Activated CD8-positive, alpha-beta memory T cell treated with anti-CD3 and anti-CD28 coated beads, Interleukin-2, amount 50 U/mL, for 48 hours (primary cell): ENCODE measurements at places on chromosomes 2 and 18.

GRCh38 chr2:190272457-190272842 is 47.2 kb downstream of the HIBCH start:
- DNase-seq, result no peak

DNA sequence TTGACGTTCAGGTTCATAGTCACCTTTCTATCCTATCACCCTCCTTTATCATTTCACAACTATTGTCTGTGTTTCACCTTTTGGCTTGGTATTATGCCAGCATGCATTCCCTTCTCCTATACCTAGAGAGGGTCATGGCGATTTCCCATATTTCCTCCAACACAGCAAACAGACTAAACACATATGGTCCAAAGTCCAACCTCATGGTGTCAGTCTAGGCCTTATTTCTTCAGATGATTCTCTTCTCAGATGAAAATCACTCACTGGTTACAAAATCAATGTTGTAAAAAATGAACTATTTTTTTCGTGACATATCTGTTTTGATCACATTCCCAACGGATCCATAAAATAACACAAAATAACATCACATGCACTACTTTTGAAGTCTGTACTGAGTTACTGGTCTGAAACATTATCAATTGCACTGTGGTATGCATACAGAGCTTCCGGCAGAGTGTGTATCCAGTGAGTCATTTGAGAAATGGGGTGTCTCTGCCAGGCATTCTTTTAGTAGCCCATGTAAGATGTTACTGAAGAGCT is 204.8 kb upstream of the GALNT5 start:
- DNase-seq, result no peak

- DNase-seq, result no peak
These were observed 36.0 kb downstream of the SMAD7 start for GRCh38 chr18:48914581-48915251.

- no peak for DNase-seq
These were observed 61.3 kb downstream of the PMAIP1 start for GRCh38 chr18:59961070-59961469.

DNA sequence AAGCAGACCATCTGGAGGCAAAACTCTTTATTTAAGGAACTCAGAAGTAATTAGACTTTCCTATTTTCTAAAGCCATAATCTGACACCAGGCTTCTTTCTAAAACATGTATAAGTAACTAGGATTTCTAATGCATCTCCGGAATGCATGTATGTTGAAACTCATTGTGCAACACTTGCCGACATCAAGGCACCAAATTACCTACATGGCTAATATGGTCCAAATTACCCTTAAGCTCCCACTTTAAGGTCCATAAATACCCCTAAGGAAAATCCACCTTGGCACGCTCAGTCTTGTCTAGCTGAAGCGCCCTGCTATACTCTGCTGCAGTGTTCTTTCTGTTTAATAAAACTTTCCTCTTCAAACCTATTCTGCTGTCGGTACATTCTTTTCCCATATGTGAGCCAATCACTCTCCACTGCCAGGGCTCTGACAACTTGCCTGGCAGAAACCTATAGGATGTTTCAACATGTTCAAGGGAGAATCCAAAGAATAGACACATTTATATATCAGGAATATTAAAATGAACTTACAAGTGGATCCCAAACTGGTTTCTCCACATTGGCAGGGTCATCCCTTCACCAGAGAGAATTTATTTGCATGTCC is 171.9 kb downstream of the GALNT1 start:
- no peak for DNase-seq

- DNase-seq, result no peak
These were observed 50.9 kb downstream of the MMADHC start for GRCh38 chr2:149536649-149537048.

GRCh38 chr18:62450546-62451410 is 72.0 kb upstream of the ZCCHC2 start:
- no peak for DNase-seq

GRCh38 chr2:8607606-8608005 is 74.2 kb upstream of the ID2 start:
- no peak for DNase-seq

GRCh38 chr2:158782616-158783015 is 12.5 kb upstream of the DAPL1 start:
- DNase-seq, result no peak

DNA sequence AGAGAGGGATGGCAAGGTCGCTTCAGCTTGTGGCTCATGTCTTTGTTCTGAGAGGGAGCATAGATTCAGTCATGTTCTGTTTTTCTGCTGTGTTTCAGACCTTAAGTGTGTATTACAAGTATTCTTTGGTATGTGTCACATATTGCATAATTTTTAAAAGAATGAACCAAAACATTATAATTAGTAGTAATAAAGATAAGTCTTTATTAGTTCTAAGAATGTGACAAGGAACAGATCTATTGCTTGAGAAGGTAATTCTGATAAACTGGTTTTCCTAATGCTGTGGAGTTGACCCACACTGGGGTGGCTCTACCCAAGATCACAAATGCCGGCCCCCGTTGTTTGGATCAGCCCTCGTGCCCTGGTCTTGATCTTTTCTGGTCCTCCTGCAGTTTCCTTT is 124.3 kb upstream of the FOSL2 start:
- no peak for DNase-seq

DNA sequence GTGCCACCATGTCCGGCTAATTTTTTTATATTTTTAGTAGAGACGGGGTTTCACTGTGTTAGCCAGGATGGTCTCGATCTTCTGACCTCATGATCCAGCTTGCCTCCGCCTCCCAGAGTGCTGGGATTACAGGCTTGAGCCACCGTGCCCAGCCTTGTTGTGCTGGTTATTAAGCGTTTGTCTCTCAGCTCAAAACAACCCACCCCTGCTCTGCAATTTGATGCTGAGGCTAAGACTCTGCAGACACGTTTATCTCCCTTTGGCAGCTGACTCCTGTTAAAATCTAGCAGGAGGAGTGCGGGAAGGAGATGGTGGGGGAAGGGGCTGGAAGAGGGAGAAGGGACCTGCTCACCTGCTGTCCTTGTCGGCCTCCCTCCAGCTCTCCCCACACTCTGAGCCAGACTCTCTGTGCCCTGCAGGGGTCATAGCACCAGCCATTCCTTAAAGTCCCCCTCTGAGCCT is 29.9 kb upstream of the IMPA2 start:
- no peak for DNase-seq

- no peak for DNase-seq
These were observed 160.0 kb downstream of the BCL2 start for GRCh38 chr18:63159590-63159989.

- peak; percentile 59 for DNase-seq
These were observed 273.3 kb downstream of the NDUFA10 start for GRCh38 chr2:239751679-239752355.

GRCh38 chr2:207928079-207928478 is 97.2 kb downstream of the PLEKHM3 start:
- no peak for DNase-seq

DNA sequence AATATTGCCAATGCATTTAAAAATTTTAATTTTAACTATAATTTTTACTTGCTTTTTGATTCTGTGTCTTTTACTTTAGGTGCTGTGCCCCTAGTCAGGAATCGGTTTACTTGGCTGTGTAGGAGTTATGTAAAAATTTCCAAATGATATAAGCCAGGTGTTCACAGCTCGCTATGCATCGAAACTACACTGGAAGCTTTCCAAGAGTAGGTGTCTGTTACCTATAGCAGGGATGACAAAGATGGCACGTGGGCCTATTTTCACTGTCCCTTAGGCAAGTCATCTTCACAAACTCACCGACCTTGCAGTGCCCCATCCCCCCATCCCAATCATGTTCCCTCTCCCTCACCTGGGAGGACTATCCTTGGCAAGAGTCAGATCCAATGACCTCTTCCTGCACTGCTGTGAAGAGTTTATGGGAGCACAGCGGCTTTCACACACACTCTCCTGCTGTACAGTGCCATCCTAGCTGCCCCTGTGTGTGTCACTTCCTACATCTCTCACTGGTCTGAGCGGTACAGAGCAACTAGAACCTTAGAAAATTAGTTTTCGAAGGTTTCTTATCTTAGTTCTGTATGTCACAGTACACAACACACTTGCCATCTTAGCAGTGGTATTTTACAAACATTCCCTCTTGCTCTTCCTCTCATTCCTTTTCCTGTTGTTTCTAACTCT is 49.2 kb upstream of the NAB1 start:
- DNase-seq, result no peak

GRCh38 chr2:202194418-202194817 is 44.0 kb downstream of the SUMO1 start:
- DNase-seq, result no peak

GRCh38 chr2:161981679-161982250 is 92.2 kb downstream of the DPP4 start:
- no peak for DNase-seq

DNA sequence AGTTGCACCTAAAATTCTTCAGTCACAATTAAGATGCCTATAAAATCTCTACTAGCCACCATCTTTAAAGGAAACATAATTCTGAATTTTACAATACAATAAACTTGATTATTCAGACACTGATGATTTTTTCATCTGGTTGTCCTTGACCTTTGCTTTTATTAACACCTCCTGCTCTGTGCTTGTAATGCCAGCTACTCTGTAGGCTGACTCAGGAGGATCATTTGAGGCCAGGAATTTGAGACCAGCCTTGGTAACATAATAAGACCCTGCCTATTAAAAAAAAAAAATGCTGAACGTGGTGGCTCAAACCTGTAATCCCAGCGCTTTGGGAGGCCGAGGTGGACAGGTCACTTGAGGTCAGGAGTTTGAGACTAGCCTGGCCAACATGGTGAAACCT is 38.3 kb downstream of the HAT1 start:
- no peak for DNase-seq

- DNase-seq, result peak; percentile 69
These were observed 16.6 kb downstream of the MALT1 start for GRCh38 chr18:58687871-58688308.

GRCh38 chr2:63903003-63903402 is 61.3 kb downstream of the UGP2 start:
- DNase-seq, result no peak

GRCh38 chr2:233413046-233413445 is 58.8 kb downstream of the DGKD start:
- no peak for DNase-seq

- no peak for DNase-seq
These were observed 53.8 kb downstream of the PRKCE start for GRCh38 chr2:45705233-45705632.

DNA sequence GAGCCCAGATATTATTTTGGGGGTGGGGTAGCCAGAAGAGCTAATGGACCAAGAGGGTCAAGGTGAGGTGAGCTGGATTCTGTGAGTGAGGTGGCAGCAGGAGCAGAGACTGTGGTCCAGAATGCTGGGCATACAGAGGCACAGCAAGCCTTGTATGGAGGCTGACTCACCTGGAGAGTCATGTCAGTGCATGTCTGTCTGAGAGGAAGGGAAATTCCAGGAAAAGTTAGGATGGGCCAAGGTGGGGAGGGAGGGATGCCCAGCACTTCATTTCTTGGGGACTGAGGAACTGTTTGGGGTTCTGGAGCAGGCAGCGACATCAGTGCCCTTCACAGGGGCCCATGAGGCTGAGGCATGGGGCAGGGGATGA is 21.1 kb downstream of the PER2 start:
- no peak for DNase-seq

GRCh38 chr2:64493788-64494187 is 30.3 kb upstream of the AFTPH start:
- no peak for DNase-seq

DNA sequence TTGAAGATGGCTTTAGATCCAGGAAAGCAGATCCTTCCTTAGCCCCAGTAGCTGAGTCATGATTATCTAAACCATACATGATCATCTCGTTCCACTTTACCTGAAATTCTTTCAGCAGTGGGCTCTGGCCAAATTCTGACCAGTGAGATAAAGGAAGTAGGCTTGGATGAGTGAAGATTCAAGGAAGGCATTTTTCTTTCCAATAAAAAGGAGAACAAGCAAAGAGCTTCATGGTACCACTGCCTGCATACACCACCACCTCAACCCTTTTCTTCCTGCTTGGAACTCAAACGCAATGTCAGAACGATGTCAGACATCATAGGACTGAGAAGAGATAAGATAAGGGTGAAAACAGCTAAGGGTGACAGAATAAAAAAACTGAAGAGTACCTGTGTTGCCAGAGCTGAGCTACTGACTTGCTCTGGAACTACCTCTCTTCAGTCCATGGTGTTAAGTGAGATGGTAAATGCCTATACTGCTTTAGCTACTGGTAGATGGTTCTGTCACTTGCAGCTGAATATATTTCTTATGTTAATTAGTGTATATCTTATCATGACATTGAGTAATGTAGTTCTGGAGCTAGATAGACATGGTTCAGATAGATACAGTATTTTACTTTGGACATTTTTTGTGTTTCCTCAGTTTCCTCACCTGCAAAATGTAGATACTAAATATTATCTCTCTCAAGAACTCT is 58.7 kb upstream of the ACVR1 start:
- DNase-seq, result no peak

DNA sequence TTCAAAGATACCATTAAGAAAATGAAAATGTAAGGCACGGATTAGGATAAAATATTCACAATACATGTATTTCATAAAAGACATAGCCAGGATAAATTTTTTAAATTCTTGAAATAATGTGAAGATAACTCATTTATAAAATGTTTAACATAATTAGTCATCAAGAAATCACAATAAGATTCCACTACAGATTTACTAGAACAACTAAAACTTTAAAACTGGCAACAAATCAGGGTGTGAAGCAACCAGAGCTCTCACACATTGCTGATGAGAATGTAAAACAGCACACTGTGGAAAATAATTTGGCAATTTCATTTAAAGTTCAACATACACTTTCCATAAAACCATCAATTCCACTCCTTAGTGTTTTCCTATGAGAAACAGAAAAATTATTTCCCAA is 89.6 kb upstream of the UBE2E3 start:
- no peak for DNase-seq

- peak; percentile 62 for DNase-seq
These were observed 39.1 kb downstream of the MRPL35 start for GRCh38 chr2:86238354-86238753.

DNA sequence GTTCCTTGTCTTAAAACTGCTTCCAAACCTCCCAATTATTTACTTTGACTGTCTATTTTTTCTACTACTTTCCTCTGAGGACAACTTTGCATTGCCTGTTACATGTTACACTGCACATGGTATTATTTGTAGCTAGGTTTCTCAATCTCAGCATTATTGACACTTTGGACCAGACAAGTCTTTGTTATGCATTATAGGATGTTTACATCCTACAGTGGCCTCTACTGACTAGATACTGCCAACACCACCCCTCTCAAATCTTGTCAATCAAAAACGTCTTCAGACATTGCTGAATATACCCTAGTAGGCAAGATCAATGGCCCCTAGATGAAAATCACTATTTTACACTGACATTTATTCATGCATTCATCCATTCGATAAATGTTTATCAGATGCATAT is 129.6 kb upstream of the DNAJC10 start:
- DNase-seq, result no peak

DNA sequence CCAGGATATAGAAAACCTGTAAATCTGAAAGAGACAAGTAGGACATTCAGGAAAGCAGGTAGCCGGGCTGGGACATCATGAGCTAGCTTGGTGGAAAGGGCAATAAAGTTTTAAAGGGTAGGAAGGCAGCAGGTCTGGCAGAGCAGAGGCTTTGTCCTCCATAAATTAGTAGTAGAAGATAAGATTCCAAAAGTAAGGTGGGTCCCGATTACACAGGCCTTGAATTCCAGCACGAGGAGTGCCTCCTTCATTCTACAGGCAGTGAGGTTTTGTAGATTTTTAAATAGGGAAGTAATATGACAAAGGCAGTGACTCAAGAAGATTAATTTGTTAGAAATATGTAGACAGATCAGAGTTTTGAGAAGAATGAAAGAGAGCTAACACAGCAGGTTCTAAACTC is 160.7 kb downstream of the DTNB start:
- DNase-seq, result no peak
